ENCODE measurements at places on chromosomes 5 and 9.

GRCh38 chr5:73286896-73287295, 113.9 kb downstream of the TMEM174 start:
- no peak for DNase-seq

DNA sequence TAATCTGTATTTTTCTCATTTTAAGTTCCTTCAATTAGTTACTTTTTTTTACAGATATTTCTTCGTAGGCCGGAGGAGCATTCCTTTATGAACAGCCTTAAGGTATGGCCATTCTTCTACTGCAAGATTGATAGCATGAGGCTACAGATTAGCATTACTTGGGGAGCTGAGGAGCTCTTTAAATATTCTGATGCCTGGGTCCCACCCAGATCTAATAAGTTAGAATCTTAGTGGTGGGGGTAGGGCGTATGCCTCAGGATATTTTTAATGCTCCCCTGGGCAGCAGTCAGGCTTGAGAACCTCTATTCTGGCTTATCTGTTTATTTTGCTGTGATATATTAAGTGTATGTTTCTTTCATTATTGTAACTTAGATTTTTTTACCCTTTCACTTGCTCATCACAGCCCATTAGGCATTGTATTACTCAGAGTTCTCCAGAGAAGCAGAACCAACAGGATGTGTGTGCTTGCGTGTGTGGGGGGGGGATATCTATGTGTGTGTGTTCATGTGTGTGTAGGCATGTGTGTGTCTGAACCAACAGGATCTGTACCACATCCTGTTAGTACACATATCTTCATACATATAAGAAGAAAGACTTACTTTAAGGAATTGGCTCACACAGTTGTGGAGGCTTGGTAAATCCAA, 91.8 kb upstream of the MTAP start:
- no peak for DNase-seq

GRCh38 chr5:89723907-89724306, 685.6 kb downstream of the CETN3 start:
- no peak for DNase-seq

- DNase-seq = no peak
Measured at GRCh38 chr9:85740787-85741094, 1.0 kb downstream of the AGTPBP1 start.

GRCh38 chr9:124886866-124887492, 25.0 kb downstream of the ARPC5L start:
- DNase-seq = no peak

GRCh38 chr5:73625944-73626811, at the start of gene ARHGEF28:
TSS of gene ARHGEF28 (plus strand) at chr5:73626196. CDS start at chr5:73684852, 58,656 bp downstream.
- DNase-seq = peak; percentile 4

GRCh38 chr5:83256091-83256780, 178.9 kb downstream of the XRCC4 start:
- DNase-seq = no peak

DNA sequence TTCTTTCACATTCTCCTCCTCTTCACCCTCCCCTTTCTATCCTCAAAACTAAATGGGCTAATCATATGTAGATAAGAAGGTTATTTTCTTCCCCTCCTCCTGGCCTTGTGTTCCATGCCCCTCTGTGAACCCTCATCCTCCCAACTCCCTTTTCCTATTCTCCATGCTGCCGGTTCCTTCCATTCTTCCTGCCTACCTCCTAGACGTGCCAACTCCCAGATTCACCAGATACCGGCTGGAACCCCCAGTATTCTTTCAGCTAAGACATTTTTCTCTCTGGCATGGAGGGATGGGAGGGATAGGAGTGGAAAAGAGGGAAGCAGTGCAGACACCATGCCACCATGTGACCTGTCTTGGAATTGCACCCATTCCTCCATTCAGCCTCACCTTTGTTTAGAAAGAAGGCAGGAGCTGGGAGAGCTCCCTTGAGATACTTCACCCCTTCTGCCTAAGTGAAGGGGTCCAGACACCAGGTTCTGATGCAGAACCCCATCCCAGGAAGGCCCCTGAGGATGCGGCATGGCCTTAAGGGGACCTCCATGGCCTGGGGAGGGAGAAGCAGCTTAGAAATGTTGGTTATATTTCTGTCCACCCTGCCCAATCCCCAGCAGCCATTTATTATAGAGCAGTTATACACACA, 4.8 kb downstream of the DNAJB5 start:
- no peak for DNase-seq

GRCh38 chr9:77793849-77794248, 145.7 kb upstream of the GNA14 start:
- DNase-seq = no peak

GRCh38 chr9:86695910-86696424, 251.3 kb downstream of the GAS1 start:
- DNase-seq = no peak

GRCh38 chr5:138635265-138635664, 60.1 kb upstream of the HSPA9 start:
- DNase-seq = no peak

DNA sequence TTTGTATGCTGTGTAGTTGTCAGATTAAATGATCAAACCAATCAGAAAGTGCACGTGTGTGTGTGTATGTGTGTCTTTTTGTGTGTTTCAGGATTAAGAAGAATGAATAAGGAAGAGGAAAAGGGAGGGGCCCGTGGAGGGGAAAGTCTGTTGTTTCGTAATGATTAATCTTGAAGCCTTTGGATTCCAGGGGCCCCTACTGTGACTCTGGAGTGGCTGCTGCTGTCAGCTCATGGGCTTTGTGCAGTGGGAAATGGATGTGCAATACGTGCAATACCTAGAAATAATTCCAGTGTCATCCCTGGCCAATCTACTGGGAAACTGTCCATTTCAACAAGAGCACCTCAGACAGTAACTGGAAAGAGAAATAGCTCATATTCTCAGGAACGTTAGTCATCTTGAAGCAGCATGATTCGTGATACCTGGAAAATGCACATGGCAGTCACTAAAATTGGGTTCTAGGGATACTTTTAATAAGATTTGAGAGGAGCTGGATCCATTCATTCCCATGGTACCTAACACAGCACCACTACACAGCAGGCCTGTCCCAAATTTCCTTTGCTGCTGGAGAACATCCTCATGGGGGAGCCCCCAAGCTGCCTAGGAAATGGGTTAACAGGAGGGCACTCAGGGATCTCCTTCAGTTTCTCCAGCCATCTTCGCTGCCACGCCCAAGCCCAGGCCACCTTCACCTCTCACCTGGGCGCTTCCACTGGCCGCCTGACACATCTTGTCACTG, 186.3 kb downstream of the NR3C1 start:
- no peak for DNase-seq

- DNase-seq = no peak
Measured at GRCh38 chr5:168073991-168074800, 217.2 kb upstream of the WWC1 start.

GRCh38 chr9:88084357-88085183, 53.7 kb downstream of the SPATA31C2 start:
- no peak for DNase-seq

DNA sequence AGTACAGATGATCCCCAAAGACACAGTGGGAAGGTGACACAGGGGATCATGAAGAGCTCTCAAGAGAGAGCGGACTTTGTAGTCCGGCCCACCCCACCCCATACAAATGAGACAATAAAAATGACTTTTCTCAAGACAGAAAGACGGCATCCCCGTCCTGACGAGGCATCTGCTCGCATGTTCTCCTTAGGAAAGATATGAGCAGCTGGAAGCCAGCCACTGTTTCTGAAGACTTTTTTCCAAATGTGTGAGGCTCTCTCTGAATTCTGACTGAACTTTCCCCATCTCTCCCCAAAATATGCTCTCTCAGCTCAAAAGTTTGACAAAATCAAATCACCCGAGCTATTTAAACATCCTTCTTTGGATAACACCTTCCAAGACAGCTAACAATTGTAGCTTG, 105.2 kb downstream of the RFK start:
- DNase-seq = no peak

Measured in stimulated activated CD4-positive, alpha-beta T cell treated with anti-CD3 and anti-CD28 coated beads, Interleukin-15, amount 100 ng/mL, for 1 hour (primary cell).